Activated B cell treated with CpG ODN at 0.5 μM for 24 hours (primary cell): ENCODE measurements at places on chromosomes 7 and 10. TPM values are rescaled to one million over a fixed set of nuclear protein-coding genes. Genes with fewer than 3 reads are reported as not detected.

Gene FXYD4
- total RNA-seq: not detected in 2 replicates

Gene H2BK1
- total RNA-seq: 0.76 and 1.8 TPM in 2 replicates

DNA sequence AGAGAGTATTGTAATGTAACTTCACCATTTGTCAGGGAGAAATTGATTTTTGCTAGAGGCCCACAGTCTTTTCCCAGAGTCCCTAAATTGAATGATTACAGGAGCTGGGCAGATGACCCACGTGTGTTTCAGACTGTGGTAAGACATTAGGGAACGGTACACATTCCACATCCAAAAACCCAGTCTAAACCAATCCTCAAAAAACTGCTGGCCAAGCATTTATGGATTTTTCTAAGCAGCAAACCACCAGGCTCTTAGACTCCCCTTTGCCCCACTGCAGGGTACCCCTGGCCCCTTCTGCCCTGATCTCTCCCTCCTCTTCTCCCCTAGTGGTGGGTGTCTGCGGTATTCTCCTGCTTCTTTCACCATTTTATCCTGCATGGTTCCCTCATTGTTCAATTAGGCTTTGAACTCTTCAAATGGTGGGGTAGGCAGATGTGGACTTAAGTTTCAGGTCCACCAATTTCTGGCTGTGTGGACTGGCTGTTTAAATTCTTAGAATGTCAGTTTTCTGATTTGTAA is 135.5 kb upstream of the SORCS3 start:
- H3K27me3 ChIP-seq: peaks cover 14% of the 10 kb centered on the region
- DNase-seq: no peak
- no peaks in the 10 kb centered on the region for H3K36me3 ChIP-seq
- H3K4me3 ChIP-seq: no peak overlapping the region

DNA sequence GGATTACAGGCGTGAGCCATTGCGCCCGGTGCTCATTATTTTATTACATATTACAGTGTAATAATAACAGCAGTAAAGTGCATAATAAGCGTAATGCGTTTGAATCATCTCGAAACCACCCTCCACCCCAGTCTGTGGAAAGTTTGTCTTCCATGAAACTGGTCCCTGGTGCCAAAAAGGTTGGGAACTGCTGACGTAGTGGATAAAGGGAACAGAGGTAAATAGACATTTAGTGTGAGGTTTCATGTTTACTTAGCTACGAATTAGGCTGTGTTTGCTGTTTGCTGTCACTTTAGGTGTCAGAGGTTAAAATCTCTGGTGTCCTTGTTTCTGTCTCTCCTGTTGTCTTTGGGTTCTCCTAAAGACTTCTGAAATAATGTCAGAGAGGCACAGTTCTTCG is 60.3 kb upstream of the SLC39A12 start:
- no peaks in the 10 kb centered on the region for H3K4me1 ChIP-seq
- H3K27ac ChIP-seq: no peak overlapping the region
- DNase-seq: no peak

Gene ZSCAN25
- total RNA-seq: 28.5 and 33.4 TPM in 2 replicates

GRCh38 chr10:79081353-79082034 is 12.7 kb downstream of the ZMIZ1 start:
- no peak for DNase-seq
- peaks cover 19% of the 10 kb centered on the region for H3K27me3 ChIP-seq
- no peak overlapping the region for H3K27ac ChIP-seq
- no peak overlapping the region for H3K4me3 ChIP-seq
- no peaks in the 10 kb centered on the region for H3K36me3 ChIP-seq

- DNase-seq: no peak
- H3K27ac ChIP-seq: no peak overlapping the region
- H3K4me3 ChIP-seq: no peak overlapping the region
- H3K4me1 ChIP-seq: peaks cover 16% of the 10 kb centered on the region
- peaks cover 14% of the 10 kb centered on the region for H3K36me3 ChIP-seq
Measured at GRCh38 chr7:151716323-151716722, 160.6 kb downstream of the PRKAG2 start.

DNA sequence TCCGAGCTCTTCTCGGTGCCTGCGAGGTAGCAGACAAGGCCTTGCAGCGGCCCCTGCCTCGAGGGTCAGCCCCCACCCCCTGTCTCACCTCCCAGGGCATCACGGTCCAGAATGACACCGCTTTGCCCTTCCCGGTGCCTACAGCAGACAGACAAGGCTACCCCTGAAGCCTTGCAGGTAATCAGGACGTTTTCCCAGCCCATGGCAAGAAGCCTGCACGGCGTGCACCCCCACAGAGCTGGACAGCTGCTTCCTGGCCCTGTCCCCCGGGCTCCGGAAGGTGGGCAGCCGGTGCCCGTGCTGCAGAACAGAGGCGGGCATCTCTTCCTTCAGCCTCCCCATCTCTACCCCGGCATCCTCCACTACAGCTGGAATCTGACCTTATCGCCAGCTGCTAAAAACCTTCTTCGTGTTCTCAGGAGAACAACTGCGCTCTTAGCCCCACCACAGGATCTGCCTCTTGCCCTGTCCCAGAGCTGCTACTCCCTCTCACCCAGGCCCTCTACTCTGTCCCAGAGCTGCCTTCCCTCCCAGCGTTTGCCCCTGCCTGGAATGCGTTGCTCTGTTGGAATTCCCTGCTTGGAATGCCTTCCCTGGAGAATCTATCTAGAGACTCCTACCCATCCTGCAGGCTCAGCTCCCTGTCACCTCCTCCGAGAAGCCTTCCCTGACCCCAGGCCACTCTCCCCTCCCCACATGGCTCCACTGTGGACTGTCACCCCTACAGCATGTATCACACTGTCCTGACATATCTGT is 4.7 kb downstream of the MYL10 start:
- no peaks in the 10 kb centered on the region for H3K36me3 ChIP-seq
- H3K4me3 ChIP-seq: no peak overlapping the region
- no peak overlapping the region for H3K27ac ChIP-seq
- peaks cover 22% of the 10 kb centered on the region for H3K27me3 ChIP-seq
- H3K4me1 ChIP-seq: no peaks in the 10 kb centered on the region

- no peaks in the 10 kb centered on the region for H3K4me1 ChIP-seq
- H3K36me3 ChIP-seq: no peaks in the 10 kb centered on the region
- DNase-seq: no peak
- no peak overlapping the region for H3K27ac ChIP-seq
Measured at GRCh38 chr10:32411797-32412498, 34.0 kb upstream of the CCDC7 start.

DNA sequence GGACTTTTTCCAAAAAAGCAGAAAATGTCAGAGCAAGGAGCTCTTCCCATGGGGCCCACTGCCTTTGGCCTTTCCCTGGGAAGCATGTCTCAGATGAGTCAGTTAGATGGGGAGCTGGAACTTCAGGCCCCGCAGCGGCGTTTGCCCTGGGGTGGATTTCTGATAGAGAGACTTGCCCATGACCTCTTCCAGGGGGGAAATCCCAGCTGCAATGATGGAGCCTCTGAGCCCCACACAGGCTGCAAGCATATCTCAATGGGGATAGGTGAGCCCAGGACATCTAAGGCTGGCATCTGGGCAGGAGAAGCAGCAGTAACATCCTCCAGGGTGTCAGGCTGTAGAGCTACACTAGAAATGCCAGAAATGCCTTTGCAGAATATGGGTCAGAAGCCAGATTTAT is 269.2 kb upstream of the TCERG1L start:
- H3K4me3 ChIP-seq: no peak overlapping the region
- no peak overlapping the region for H3K27ac ChIP-seq
- no peaks in the 10 kb centered on the region for H3K4me1 ChIP-seq

Gene CALCR
- total RNA-seq: not detected in 2 replicates

Gene TDRD1
- total RNA-seq: 0.33 and 0.59 TPM in 2 replicates

DNA sequence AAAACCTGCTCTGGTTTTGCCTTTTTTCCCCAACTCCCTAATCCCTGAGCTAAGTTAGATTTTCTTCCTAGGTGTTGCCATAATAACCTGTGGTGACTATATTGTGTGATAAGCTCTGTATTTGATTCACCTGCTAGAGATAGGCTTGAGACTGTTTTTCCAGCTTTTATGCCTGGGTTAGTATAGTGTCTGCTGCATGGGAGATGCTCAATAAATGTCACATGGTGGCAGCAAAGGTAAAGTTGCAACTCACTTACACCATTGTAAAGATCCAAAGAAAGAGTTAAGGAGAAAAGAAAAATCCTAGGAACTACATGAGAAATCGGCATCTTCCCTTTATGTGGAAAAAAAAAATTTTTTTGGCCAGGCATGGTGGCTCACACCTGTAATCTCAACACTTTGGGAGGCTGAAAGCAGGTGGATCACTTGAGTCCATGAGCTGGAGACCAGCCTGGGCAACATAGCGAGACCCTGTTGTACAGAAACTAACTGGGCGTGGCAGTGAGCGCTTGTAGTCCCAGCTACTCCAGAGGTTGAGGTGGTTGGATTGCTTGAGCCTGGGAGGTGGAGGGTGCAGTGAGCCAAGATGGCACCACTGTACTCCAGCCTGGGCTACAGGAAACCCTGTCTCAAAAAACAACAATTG is 3.7 kb downstream of the CCNJ start:
- no peak for DNase-seq
- H3K27me3 ChIP-seq: no peaks in the 10 kb centered on the region
- no peak overlapping the region for H3K27ac ChIP-seq
- no peak overlapping the region for H3K4me3 ChIP-seq

GRCh38 chr7:100352984-100353684 is 4.8 kb upstream of the PILRB start:
- H3K4me1 ChIP-seq: peaks cover 16% of the 10 kb centered on the region
- DNase-seq: no peak
- peaks cover 72% of the 10 kb centered on the region for H3K36me3 ChIP-seq
- no peak overlapping the region for H3K27ac ChIP-seq

- DNase-seq: no peak
- no peaks in the 10 kb centered on the region for H3K27me3 ChIP-seq
- peaks cover 33% of the 10 kb centered on the region for H3K4me1 ChIP-seq
- no peak overlapping the region for H3K27ac ChIP-seq
- no peak overlapping the region for H3K4me3 ChIP-seq
- H3K36me3 ChIP-seq: no peaks in the 10 kb centered on the region
Measured at GRCh38 chr7:26091933-26092332, 60.1 kb upstream of the NFE2L3 start.

Gene PNLIPRP2
- total RNA-seq: not detected in 2 replicates

DNA sequence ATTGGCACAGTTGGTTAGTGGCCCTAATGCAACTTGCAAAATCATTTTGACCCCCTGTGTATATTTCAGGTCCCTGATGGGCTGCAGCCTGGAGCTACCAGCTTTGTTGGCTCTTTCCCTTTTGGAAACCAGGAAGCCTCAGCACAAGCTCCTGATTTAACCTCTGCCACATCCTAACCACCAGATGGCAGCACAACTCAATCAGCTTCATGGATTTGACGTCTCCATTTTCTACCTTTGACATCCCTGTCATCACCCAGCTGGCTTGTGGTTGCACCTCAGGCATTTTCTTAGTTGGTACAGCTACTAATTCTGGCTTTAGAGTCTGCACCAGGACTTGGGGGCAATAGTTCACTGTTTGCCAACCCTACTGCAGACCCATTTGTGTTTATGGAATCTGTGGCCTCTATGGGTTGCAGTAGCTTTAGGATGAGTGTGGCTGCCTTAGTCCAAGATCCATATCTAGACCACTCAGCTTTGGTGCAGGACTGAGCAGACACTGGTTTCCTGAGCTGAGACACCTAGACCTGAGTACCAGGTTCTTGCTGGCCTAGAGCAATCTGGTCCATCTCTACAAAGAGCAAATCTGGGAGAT is 456.2 kb downstream of the REEP3 start:
- no peaks in the 10 kb centered on the region for H3K27me3 ChIP-seq
- H3K27ac ChIP-seq: no peak overlapping the region
- DNase-seq: no peak
- H3K4me3 ChIP-seq: no peak overlapping the region
- peaks cover 29% of the 10 kb centered on the region for H3K4me1 ChIP-seq

DNA sequence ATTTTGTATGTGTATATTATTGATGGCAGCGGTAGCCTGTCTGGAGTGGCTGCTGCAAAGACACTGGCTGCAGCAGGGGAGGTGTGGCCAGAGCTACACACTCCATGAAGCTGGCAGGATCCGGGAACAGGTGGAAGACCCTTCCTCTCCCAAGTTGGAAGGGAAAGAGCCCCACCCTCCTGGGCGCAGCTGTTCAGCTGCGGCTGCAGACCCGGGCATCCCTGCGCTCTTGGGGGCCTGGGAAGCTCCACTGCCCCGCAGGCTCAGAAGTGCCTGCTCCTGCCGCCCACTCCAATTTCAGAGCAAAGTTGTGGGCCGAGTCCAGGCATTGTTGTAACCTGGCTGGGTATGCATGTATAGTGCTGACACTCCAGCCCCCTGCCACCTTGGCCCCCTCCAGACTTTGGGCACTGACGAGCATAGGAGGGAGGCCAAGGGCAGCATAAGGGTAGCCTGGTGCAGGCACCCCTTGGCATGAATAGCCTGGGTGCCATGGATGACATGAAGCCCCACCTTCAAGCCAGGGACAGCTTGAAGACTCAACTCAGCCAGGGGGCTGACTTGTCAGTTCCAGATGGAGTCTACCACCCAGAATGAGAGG is 90.7 kb upstream of the TMEM168 start:
- no peak overlapping the region for H3K27ac ChIP-seq
- no peak overlapping the region for H3K4me3 ChIP-seq
- DNase-seq: no peak
- peaks cover 15% of the 10 kb centered on the region for H3K36me3 ChIP-seq
- H3K4me1 ChIP-seq: peaks cover 47% of the 10 kb centered on the region

DNA sequence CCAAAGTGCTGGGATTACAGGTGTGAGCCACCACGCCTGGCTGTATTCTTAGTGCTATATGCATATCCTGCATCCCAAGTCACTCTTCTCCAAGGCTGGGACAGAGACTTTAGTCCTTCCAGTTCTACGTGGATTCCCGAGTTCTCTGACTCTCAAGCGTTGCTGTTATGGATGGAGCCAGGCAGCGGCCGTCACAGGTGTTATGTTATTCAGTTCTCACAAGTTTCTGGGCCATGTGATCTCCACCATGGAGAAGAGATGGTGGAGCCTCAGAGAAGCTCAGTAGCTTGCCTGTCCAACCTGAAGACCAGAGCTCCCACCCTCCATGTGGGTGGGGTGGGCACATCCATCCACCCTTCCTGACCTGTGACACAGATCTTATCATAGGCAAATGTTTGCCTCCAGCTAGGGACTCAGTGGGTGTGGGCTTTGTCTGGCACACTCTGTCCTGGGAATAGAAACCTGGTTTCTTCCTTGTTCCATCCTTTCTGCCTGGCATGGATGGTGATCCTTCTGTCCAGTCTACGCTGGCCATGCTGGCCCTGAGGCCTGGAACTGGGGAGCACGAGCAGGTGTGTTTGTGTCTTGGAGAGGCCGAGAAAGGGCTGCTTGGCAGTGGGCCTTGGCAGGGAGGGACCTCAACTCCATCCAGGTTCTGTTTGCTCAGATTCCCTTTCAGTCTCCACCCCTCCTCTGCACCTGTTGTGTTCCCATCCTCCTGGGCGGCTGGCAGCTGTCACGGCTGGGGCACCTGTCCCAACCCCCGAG is 55.3 kb downstream of the NEURL1 start:
- DNase-seq: no peak
- H3K27ac ChIP-seq: no peak overlapping the region
- H3K27me3 ChIP-seq: peaks cover 5% of the 10 kb centered on the region
- H3K36me3 ChIP-seq: no peaks in the 10 kb centered on the region
- H3K4me1 ChIP-seq: peaks cover 13% of the 10 kb centered on the region
